Right ventricle myocardium inferior (tissue), 1 donor: ENCODE measurements at places on chromosomes 4 and X.

GRCh38 chr4:7394681-7395451, 39.9 kb downstream of the PSAPL1 start:
- DNase-seq: no peak

DNA sequence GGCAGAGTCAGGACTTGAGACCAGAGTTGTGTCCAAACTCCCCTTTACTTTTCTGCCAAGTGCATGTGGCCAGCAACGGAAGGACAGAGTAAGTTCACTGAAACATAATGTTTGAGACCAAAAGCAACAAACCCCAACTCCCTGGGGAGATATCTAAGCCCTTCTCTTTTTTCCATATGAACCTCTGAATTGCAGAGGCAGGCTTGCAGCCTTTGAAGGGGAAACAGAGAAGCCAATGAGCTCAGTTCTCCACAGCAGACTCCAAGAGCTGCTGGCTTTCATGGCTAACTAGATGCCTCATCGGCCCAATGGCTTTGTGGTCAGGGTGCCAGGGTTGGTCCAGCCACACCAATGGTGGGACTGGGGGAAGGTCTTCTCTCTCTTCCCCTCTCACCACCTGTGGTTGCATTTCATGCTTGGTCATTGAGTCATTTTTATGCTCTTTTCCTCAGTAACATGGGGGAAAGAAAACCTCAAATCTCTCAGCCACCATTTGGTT, 34.0 kb downstream of the STARD8 start:
- no peak for DNase-seq

DNA sequence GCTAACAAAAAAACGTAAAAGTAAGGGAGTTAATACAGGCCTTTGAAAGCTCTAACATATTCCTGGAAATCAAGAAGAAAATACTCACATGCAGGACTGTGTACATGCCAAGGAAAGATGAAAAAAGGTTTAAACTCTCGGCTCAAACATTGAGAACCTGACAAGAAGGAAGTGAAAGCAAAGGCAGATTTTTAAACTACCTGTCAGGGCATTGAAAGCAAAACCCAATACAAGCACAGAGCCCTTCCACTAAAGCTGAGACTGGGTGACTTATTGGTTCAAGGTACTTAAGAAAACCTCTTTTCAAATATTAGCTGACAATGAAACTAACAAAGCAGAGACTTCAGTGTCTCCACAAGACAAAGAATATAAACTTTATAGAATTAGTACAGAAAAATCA, 313.0 kb upstream of the GRID2 start:
- no peak for DNase-seq

DNA sequence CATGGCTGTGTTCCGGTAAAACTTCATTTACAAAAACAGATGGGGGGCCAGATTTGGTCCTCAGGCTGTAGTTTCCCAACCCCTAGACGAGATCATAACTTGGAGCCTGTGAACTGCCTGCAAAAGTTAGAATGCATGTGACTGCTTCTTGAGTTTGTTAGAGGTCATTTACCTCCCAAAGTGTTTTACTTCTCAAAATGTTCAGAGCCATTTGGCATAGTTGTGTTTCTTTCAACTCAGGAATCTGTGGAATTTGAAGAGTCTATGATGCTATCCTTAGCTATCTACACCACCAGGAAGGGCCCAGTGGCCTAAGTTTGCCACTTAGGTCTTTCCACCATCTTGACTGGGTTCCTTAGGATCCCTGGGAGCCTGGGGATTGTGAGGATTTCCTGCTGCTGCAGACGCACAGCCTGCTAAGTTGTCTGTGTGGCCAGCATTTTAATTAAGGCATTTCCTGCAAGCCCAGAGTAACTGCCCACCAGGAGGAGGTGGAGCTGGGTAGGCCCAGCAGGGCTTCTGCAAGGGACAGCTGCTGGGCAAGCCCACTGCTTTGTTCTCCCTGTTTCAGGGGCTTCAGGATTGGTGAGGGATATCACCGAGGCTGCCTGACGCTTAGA, 53.1 kb downstream of the CCNI start:
- no peak for DNase-seq

- DNase-seq: no peak
Observed at GRCh38 chr4:104015680-104016079, 295.9 kb upstream of the TACR3 start.

GRCh38 chrX:12758291-12758690, 32.9 kb upstream of the PRPS2 start:
- DNase-seq: no peak
